ENCODE measurements at places on chromosomes 1 and 21.

- DNase-seq: peak; percentile 46
Measured at GRCh38 chr1:25744140-25744581, 55.8 kb upstream of the SELENON start.

GRCh38 chr1:4615138-4615470 is 39.3 kb upstream of the AJAP1 start:
- no peak for DNase-seq

- no peak for DNase-seq
Measured at GRCh38 chr1:46708121-46708520, 10.8 kb downstream of the EFCAB14 start.

DNA sequence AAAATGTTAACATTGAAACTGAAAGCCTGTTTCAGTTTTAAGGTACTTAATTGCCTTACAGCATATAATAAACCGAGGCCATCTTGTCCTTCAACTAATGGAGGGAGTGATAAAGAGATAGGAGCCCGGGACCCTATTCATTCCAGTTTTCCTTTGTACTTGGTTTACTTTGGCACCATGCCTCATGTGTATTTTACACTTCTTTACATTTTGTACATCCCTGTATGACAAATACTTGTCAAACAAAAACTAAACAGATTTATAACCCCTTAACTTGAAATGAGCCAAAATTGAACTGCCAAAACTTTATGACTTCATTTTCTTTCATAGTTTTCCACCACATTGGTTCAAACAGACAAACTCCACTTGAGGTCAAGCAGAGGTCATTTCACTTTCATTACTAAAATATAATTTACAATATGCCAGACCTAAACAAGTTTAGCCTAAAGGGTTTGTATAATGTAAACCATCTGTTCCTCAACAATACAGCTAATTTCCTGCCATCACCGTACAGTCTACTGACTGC is 30.9 kb upstream of the UBE2U start:
- no peak for DNase-seq

DNA sequence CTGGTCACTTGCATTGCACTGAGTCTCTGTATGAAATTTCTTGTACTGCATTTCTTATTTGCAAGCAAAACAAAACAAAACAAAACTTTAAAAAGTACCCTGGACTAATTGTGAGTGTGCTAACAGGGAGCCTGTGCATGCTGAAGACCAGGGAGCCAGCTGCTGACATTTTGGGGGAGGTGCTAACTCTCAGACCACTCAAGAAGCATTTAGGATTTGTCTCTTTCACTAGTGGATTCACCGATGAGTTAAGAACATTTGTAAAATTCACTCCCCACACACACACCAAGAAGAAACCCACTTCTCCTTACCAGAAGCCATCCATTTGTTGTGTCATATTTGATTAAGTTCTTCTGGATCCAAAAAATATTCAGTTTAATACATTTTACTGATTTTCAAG is 95.7 kb upstream of the C1orf105 start:
- DNase-seq: no peak

GRCh38 chr1:175793617-175794016 is 50.2 kb upstream of the TNR start:
- DNase-seq: no peak

DNA sequence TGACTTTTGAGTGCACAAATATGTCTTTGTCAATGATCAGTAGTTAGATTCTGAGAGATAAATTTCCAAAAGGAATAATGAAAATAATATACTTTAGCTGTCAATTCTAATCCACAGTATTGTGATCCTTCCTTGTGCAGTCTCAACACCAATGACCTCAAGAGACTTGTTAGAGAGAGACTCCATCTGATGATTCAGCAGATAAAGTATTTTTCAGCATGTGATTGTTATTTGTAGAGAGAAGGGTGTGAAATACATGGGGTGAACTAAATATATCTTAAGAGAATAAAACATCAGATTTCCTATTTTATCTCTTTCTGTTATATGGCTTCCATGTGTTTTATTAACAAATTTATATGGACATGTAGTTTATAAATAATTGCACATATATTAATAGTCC is 5.9 kb upstream of the ZNF124 start:
- DNase-seq: no peak

DNA sequence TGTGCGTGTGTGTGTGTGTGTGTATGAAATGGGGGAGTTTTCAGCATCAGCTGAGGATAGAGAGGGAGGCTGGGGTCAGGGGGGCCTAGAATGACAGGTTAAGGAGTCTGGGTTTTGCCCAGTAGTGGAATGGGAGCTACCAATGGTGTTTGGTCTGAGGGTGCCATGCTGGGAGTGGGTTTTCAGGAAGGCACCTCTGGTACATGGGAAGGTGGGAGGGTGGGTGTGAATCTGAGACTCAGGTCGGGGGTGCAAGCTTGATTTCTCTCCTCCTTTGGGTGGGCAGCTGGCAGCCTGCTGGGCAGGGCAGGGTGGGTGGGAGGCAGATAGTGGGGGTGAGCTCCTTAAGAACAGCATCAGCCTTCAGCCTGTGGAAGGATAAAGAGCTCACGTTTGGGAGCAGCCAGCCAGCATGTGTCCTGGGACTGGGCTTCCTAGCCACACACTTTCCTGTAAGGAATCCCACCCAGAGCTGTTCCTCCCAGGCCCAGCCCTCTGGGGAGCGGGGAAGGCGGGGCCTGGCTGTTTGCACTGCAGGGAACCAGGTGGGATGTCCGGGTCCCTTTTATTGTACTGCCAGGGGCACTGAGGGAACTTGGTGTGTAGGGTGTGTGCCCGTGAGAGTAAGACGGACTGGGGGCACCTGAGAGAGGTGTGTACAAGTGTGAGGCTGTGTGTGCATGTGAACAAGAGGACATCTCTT is 152.8 kb downstream of the FOXD2 start:
- no peak for DNase-seq

GRCh38 chr1:43206600-43207228 is 34.6 kb downstream of the CFAP57 start:
- DNase-seq: peak; percentile 24

DNA sequence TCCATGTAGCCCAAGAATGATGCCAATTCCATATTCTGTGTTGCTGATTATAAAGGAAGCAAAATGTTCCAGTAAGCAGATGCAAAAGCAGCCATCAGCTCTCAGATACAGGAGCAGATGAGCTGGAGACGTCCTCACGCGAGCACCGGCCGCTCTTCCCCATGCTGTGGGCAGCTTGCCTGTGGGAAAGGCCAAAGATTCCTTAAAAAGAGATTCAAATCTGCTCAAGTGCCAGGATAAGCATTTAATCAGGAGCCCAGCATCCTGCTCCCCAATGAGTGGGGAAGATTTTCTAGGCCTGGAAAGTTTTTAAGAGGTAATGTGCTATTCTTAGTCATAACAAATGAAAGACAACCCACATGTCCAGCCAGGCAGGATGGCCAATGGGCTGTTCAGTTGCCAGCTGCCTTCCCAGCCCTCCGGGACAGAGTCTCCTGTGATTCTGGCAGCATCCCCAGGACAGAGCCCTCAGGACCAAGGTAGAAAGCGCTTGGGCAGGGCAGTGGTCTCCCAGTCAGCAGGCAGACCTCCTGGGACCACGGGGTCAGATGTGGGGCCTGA is 108.2 kb upstream of the TMPRSS2 start:
- no peak for DNase-seq

GRCh38 chr1:213385806-213386324 is 334.8 kb downstream of the RPS6KC1 start:
- no peak for DNase-seq

GRCh38 chr1:172777767-172778166 is 118.9 kb downstream of the FASLG start:
- no peak for DNase-seq

DNA sequence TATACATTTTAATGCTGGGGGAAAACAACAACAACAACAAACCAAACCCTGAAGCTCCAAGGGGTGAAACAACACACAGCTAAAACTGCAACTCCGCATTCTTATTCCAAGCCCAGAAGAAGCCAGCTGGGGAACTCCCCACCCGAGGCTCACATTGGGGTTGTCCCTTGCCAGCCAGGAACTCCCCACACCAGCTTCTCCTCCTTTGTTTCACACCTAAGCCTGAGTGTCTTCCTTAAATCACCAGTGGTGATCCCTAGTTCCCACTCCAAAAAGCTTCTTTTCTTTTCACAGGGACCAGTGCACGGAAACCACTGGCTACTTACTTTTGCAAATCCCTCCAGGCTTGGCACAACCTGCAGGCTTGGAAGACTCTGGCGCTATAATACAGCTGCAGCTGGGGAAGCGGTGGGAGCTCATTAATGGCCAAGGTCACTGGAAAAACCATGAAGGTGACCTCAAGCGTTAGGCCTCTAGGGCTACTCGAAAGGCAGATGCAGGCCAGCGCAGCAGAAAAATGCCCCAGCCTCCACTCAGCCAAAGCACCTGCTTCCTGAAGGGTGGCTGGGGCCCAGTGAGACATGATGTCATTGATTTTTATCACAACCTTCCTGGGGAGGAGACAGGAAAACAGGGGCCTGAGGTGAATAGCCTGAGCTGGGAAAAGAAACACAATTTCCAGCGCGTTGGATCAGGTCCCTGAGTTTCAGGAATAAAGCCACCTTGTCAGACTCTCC is 40.1 kb downstream of the TLR5 start:
- no peak for DNase-seq

DNA sequence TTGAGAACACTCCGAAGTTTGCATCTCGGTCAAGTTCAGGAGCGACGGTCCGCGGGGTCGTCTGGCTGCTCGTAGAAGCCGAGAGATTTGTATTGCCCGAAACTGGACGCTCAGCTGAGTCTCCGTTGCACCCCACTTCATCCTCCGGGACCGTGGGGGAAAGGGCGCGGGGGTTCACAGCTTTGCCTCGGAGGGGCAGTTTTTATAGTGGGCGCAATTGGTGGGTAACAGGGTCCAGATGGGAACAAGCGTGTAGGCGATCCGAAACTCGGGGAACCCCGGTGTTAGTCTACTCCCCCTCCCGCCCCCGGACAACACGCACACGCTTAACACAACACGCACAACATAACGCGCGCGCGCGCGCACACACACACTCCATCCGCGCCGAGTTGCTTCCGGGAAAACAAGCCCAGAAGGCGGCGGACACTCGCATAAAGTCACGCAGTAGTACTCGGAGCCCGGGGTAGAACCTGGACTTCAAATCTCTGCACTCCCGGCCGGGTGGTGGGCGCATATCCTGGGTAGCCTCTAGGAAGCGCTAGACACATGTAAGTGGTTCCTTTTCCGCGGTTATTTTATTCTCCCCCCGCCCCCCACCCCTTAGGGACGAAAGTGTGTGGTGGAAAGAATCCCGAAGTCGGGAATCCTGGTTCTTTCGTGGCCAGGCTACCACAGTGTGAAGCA is 1.1 kb upstream of the JUN start:
- no peak for DNase-seq

DNA sequence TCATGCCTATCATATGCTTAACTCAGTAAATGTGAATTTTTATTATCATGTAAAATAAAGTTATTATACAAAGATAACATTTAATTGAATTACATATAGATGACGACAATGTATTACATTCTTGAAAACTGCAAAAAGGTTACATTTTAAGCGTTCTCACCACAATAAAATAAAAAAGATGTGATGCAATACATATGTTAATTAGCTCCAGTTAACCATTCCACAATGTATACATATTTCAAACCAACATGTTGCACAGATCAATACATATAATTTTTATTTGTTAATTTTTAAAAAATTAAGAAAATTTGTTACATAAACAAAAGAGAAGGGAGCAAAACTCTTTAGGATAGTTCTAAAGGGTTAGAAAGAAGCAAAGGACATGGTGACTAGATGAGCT is 183.7 kb downstream of the VAV3 start:
- DNase-seq: no peak

GRCh38 chr1:45945426-45945825 is 142.0 kb downstream of the MAST2 start:
- DNase-seq: no peak

DNA sequence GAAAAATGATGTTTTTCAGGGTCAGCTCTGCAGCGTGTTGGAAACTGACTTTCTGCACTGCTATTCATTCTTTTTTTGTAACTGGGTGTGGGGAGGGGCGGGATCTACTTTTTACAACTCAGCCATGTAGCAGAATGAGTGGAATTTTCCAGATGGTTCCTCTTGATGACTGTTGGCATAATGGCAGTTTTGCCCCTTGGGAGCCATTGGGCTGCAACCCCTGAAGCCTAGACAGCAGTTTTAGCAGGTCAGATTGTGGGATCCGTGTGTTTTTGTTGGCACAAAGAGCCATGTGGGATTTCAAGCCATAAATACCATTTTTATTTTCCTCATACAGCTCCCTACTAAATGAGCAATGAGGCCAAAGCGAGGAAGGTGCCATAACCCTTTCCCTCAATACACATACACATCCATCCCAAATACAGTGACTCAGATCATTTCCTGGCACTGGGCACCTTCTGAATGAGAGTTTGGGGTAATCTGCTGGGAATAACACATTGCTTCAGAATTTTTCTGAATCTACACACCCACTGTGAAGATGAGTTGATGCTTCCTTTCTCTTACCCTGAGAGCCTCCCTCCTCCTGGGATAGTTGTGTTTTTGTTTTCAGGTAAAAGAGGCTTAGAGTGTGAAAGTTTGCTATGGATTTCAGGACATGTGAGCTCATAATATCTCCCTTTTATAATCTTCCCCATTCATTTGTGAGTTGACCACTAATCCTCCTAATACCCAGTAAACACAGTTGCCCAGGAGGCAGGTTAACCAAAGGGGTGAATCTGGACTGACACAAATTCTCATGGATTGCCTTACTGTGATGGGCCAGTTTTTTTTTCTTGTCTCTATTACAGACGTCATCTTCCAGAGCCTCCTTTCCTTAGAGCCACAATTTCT is 13.1 kb downstream of the S100A10 start:
- DNase-seq: no peak

DNA sequence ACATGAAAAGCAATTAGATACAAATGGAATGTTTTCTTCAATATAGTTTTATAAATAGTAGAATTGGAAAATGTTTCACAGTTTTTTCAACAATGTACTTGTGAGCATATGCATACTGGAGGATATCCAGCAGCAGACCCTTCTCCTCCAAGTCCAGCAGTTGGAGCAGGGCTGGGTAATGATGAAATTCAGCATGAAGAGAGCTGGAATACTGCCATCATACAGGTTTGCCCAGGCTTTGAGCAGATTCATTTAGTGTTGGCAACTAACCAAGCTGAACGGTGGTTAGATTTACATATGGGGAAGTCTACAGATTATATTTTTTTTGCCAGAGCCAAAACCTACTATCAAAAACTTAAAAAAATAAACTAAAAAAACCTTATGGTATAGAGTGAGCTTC is 38.3 kb downstream of the WDR3 start:
- DNase-seq: peak; percentile 39

DNA sequence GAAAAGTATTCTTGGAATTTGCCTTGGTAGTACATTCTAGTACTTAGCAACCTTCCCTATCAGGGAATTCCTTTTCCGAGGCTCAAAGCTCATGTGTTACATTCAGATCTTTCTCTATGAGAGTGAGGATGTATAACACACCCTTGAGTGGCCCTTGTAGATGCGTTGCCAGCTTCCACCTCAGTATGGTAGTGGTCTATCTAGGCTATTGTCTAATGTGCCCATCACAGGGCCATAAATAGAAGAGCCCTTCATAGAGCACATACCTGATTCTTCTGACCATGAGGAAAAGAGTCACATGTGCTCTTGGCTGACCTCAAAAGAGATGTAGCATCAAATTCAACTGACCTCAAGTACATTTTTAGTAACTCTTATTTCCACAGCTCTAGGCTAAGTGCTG is 14.0 kb upstream of the ZC3H11B start:
- DNase-seq: no peak
